Stimulated activated CD4-positive, alpha-beta T cell treated with anti-CD3 and anti-CD28 coated beads, TNF-alpha, amount 100 ng/mL, for 1 hour (primary cell): ENCODE measurements at places on chromosomes 2 and 18.

GRCh38 chr18:68148863-68149262, 566.0 kb downstream of the TMX3 start:
- DNase-seq = no peak

DNA sequence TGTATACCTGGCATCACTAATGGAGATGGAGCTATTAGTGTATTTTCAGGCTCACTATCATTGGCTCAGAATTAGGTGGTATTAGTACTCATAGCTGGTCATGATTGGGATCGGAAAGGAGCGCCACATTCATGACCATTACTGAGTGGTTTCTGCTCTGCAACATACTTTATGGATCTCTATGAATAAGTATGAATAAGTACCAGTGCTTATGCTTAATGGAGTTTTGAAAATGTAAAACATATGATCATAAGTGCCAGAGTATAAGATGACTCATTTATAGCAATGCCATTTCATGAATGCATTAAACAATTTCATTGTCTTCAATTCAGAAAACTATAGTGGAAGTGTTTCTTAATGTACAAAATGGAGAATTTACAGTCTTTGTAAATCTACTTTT, 156.7 kb downstream of the GALNT3 start:
- DNase-seq = no peak

DNA sequence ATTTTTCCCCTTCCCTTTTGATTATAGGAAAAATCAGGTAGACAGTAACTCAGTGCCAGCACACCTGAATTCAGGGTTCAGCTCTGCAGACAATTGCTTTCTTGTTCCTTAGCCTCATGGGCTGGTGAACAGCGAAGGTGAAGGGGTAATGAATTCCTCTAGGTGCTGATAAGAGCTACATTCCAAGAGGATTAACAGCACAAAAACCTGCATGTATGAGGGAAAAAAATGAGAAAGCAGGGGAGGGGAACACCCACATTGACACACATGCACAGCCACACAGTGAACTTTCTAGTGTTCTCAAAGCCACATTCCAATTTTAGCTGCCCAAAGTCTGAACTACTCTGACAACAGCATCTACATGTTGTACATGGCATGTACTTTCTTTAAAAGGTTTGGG, 46.1 kb downstream of the SPATS2L start:
- no peak for DNase-seq

- no peak for DNase-seq
Measured at GRCh38 chr2:215066124-215066523, 72.3 kb downstream of the ABCA12 start.

- no peak for DNase-seq
Measured at GRCh38 chr2:172554352-172555271, 1.3 kb upstream of the PDK1 start.

DNA sequence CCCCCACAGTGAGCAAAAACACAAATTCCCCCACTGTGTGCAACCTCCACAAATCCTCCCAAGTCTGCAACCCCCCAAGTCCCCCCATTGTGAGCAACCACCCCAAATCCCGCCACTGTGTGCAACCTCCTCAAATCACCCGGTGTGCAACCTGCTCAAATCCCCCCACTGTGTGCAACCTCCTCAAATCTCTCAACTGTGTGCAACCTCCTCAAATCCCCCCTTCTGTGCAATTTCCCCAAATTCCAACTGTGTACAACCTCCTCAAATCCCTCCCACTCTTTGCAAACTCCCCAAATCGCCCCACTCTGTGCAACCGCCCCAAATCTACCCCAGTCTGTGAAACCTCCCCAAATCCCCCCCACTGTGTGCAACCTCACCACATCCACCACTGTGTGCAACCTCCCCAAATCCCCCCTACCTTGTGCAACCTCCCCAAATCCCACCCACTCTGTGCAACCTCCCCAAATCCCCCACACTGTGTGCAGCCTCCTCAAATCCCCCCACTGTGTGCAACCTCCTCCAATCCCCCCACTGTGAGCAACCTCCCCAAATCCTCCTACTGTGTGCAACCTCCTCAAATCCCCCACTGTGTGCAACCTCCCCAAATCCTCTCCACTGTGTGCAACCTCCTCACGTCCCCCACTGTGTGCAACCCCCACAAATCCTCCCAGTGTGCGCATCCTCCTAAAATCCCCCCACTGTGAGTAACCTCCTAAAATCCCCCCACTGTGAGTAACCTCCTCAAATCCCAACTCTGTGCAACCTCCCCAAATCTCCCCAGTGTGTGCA, 115.2 kb downstream of the TPO start:
- DNase-seq = no peak

DNA sequence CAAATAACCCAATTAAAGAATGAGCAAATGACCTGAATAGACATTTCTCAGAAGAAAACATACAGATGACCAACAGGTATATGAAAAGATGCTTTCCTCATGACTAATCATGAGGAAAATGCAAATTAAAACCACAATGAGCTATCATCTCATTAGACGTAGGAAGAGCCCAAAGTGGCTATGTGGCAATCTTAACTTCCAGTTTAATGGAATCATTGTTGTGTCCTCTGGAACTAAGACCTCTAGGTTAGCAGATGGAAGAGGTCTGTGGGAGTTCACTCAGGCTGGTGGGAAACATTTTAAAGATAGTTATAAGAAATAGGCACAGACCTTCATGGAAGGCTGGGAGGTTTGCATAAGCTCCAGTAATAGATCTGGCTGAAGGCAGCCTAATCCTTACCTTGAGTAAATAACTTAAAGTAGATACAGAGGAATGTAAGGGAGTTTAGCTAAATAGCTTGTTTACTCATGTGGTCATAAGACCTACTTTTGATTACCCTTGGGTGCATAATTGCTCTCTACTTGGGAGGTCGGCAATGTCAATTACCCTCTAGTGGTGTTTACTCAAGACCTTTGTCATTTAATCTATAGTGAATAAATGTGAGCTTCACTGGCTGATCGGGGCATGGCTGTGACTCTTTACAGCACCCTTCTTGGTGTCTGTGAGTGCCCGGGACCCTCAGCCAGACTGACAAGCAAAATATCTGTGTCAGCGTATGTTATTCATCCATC, 119.0 kb downstream of the GULP1 start:
- no peak for DNase-seq

- no peak for DNase-seq
Measured at GRCh38 chr2:14690926-14691325, 58.4 kb downstream of the LRATD1 start.

DNA sequence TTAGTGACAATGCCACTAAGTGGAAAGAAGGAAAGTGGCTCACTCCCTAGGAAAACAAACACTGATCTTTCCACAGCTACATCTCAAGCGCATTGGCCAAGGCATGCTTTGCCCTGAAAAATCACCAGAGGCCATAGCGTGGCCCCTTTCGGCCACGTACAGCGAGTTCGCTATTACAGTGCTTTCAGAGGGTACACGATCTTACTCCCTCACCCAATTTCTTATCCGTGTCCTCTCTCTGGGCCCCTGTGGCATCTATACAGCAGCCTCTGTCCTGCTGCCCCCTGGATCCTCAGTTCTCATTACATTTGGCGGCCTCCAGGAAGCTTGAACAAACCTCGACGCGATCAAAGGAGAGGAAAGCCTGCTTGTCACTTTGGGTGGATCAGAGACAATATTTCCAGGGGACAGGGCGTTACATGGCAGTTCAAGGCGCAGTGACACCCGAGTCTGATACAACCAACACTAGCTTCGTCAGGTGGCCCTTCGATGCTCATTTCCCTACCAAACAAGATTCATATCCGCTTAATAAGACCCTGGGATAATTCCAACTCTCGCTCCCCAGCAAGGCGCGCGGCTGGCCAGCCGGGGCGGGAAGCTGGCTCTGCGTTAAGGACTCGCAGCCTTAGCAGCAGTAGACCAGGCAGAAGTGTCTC, 941 bp downstream of the SKOR2 start:
- no peak for DNase-seq

DNA sequence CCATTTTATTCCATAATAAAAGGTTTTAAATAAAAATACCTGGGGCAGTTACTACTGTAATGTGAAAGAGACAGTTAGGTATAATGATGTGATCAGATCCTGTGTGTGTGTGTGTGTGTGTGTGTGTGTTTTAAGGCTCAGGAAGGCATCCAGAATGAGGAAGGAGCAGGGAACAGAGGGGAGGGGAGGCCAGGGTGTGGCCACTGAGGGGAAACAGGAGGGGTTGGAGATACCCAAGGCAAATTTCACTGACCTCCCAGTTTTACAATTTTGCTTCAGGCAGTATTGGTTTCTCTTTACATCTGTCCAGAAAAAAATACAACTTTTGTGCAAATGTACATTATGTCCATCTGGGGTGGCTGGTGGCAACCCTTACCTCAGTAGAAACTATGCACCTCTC, 163.5 kb upstream of the FBXO11 start:
- DNase-seq = no peak

DNA sequence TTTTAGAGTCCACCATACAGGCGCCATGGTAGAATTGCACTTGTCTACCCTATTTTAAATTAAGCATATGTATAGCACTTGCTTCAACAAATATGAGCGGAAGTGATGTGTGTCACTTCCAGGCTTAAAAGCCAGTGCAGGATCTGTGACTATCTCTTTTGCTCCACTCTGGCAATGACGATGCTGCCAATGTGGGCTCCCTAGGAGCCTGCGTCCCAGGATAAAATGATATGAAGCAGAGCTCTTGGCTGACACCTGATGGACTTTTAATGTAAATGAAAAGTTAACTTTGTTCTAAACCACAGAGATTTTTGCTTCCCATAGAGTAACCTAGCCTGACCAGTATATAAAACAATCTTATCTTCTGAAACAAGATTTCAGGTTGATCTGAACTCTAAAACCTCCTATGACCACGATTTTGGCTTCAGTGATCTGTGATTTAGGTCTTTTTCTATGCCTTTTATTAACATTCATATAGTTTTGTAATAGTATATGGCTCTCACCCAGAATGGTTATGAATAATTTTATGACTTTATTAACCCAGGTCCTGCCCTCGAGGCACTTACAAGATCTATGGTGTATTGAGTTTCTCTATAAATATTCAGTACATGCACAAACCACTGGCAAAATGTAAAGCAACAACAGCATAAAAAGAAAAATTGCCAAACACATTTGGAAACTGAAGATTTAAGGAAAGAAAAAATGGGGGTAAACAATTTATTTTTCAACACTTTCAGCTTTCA, 422.5 kb upstream of the PIK3C3 start:
- DNase-seq = no peak

DNA sequence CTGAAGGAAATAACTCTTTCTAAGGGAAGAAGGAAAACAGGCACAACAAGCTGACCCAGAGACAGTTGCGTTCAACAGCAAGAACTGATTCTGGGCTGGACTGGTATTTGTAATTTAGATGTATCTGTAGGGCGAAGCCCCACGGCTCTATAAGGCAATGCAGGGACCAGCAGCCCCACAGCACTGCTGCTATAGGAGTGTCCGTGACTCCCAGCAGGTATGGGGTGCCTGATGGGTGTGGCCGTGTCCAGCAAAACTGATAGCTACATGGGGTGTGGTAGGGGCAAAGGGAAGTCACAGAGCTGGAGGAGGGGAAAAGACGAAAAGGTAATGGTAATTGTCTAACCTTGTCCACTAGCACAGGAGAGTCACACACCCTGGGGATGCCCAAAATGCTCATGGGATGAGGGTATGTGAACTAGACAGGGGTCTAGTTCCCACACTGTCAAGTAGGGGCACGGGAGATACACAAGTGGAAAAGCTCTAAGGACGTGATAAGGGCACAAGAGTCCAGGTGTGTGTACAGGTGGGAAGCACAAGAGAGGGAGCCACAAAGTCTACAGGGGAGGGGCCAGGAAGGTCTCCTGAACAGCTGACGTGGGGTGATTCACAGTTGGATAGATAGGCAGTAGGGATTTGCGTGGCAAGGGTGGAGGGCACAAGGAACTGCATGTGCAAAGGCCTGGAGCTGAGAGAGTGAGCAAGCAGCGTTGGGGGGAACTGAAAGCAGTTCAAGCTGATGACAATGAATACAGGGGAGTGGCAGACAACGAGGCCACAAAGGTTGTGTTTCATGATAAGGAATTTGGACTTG, 48.5 kb upstream of the ASPRV1 start:
- DNase-seq = no peak

DNA sequence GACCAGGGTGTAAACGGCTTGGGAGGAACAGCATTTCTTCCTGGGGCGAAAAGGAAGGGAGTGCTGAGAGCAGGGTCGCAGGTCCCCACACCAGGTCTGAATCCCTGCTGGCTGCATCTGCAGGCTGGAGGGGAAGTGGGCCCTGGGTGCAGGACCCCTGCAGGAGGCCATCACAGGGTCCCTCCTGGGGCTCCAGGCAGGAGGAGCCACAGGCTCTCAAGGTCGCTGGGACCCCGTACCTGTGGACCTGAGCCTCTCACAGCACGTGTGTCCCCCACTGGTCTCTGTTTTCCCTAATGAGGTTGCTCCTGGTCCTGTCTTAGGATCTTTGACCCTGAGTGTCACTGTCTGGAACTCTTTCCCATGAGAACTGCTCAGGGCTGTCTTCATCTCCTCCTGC, 147.8 kb upstream of the ZNF236 start:
- DNase-seq = no peak

DNA sequence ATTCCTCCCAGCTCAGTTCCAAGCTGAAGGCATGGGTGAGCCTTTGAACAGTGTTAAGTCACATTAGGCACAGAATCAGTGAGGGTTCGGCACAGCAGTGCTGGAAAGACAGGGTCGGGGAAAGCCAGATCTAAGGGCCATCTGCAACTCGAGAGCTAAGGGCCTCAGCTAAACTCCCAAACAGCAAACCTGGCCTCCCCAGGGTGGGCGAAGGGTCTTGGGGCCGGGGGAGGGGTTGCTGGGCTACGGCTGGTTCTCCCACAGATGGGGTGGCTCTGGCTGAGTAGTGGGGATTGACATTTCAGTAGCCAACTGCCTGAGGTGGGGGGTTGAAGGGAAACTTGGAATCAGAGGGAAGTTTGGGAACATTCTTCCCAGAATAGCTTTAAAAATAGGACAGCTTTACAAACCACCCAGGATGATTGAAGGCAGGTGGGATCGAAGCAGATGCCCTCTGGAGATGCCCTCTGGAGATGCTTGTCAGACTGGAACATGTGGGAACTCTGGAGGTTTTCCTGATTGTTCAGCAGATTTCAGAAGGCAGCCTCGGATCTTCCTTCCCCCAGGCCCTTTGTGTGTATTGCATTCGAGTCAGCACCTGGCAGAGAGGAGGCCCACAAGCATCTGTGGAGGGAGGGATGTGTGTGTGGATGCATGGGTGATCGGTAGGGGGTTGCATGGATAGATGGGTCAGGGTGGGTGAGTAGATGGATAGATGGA, 156.4 kb downstream of the SMAD7 start:
- DNase-seq = no peak

- DNase-seq = peak; percentile 33
Measured at GRCh38 chr2:171160956-171161740, 455 bp upstream of the TLK1 start.

- no peak for DNase-seq
Measured at GRCh38 chr18:37438417-37439180, 127.0 kb downstream of the CELF4 start.

GRCh38 chr2:119684518-119684917, 5.5 kb downstream of the TMEM177 start:
- no peak for DNase-seq

- DNase-seq = no peak
Measured at GRCh38 chr2:167342769-167343168, 454.5 kb downstream of the XIRP2 start.
